ENCODE measurements at places on chromosomes 16 and 17.

- DNase-seq, result no peak
Measured at GRCh38 chr17:4604111-4604644, 19.8 kb downstream of the SMTNL2 start.

DNA sequence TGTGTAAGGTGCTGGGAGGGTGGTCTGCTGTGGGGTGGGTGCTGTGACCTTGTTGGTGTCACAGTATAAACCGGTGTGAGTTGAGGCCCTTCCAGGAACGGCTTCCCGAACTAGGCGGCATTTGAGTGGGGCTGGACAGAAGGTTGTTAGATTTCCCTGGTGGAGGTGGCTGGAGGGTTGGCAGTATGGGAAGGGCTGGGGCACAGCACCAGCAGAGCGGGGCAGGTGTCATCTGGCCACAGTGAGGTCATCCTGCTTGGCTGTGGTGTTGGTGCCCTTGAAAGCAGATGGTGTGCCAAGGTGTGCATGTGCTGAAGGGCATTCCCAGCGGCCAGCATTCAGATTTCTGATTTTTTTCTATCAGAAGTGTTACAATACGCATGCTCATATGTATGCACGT lies 28.1 kb downstream of the BANP start:
- no peak for DNase-seq

GRCh38 chr17:82492643-82493225 lies 26.8 kb upstream of the FOXK2 start:
- DNase-seq, result no peak

GRCh38 chr17:64277831-64278562 lies 14.9 kb upstream of the TEX2 start:
- DNase-seq, result no peak

GRCh38 chr17:1469231-1469852 lies 13.3 kb upstream of the CRK start:
- no peak for DNase-seq

DNA sequence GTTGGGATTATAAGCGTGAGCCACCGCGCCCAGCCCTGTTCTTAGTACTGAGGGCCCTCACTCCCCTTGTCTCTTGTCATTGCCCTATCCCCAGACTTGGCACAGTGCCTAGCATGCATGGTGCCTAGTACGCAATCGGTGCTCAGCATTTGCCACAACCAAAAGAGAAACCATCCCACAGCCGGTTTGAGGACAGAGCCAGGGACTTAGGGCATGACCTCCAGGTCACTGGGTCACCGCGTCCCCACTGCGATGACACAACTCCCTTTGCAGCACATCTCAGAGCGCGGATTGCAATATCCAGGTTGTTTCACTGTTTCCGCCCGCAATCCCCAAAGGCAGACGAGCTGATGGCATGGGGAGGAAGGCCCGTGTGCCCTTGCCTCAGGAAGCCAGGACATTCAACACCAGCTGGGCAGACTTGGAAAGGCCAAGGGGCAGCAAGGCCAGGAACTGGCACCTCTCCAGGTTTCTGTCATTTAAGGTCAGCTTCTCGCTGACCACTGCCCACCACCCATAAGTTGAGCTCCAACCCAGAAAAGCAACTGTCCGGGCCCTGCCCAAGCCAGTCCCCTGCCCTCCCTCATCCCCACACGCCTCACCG lies 274.5 kb downstream of the MRTFB start:
- DNase-seq, result no peak

DNA sequence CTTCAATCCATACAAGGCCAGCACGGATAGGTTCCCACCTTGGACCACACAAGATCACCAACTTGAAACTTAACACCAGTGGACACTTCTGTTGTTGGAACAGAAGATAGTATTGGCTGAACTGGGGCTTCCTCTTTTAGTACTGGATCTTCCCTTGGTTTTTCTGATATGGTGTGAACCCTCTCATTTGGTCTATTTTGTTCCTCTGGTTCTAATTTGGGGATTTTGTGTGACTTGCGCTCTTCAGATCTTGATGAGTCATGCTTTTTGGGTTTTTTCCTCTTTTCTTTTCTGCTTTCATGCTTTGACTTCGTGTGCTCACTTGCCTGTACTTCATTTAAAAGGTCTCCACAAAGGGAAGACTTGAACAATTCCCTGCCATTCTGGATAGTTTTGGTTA lies 39.0 kb downstream of the SOST start:
- DNase-seq, result no peak

DNA sequence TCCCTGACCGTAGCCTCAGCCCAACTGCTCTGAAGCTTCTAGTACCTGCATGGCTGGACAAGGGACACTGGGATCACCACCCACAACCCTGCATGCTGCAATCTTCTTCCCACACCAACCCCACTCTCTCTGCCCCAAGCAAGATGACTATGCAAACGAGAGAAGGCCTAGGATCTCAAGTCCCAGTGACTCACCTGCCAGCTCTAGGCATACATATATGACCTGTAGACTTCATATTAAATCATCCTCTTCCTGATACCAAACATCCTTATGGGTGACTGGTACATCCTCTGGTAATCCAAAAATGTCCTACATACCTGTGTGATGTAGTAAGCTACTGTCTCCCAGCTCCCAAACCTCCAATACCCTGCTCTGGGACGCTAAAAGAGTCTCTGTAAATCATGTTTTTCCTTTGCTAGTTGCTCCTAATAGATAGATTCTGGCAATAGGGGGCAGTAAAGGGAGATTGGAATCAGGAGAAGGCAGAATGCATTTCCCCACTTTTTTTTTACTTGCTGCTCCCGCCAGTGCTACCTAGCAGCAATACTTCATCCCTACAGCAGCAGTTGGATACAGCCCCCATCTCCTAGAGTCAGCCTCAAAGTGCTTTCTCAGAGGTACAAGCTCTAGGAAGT lies 43.4 kb upstream of the SOX9 start:
- DNase-seq, result no peak

- no peak for DNase-seq
Measured at GRCh38 chr17:30526401-30526800, 49.2 kb downstream of the GOSR1 start.

DNA sequence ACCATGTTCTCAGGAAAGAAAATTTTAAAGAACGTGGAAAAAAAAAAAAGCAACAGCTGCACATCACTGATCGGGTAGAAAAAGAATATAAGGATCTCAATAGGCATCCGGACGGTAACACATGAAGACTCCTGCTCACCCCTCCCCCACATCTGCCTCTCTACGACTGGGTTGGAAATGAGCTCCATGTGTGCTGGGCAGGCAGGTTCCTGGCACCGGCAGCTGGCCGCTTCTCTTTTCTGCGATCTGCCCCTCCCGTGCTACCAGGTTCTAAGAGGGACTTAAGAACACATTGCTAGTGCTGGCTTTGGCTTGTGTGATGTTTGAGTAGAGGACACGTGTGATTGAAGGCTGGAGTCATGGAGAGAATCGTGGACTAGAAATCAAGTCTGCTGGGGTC lies 115.5 kb downstream of the AATF start:
- no peak for DNase-seq

GRCh38 chr17:76254275-76254674 lies 10.9 kb upstream of the UBALD2 start:
- no peak for DNase-seq

DNA sequence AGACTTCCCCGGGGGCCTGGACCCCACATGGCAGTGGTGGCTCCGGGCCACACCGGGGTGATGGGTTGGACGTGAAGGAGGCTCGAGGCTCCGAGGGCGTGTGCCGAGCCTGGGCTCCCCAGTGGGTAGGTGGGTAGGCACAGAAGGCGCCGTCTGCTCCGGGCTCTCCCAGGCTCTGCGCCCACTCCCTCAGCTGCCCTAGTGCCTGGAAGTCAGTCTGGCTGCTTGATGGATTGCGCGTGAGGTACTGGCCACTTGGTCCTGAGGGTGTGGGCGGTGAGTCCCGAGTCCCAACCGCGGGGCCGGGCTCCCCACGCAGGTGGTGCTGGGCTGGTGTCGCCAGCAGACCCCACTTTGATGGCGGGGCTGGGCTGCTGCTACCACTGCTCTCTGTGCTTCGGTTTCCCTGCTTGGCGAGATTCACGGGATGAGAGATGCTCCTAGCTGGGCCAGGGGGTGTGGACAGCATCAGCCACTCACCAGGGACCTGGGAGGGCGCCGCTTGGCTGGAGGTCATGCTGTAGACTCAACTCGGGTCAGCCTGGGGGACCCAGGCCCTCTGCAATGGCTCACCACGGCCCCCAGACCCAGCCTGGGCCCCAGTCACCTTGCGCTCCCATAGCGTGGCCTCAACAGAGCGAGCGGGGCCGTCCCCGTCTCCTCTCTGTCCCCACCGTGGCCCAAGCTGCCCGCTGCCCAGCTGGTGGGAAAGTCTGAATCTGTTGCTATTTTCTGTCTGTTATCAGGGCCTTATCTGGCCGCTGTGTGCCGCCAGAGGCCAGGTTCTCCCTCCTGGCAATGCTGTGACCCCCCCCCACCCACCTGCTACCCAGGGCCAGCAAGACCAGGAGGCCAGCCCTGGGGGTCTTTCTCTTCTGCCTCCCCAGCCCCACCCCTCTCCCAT lies 26.1 kb downstream of the ZFPM1 start:
- no peak for DNase-seq

DNA sequence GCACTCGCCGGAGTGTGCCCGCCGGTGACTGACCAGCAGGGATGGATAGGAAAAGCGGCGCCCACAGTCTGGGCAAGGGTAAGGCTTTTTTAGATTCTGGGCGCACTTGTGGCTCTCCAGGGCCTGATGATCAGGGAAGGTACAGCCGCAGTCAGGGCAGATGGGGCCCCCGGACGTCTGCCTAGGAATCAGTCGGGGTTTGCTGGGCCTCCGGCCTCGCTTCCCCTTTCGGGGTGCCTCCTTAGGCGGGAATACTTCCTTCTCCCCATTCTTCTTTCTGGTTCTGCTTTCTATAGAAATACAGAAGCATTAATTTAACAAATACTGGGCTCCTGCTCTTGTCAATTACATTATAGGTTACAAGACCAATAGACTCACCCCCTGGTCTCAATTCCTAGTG lies 5.0 kb downstream of the ZNF689 start:
- no peak for DNase-seq

- DNase-seq, result no peak
Measured at GRCh38 chr16:21274172-21274726, 3.8 kb downstream of the CRYM start.

DNA sequence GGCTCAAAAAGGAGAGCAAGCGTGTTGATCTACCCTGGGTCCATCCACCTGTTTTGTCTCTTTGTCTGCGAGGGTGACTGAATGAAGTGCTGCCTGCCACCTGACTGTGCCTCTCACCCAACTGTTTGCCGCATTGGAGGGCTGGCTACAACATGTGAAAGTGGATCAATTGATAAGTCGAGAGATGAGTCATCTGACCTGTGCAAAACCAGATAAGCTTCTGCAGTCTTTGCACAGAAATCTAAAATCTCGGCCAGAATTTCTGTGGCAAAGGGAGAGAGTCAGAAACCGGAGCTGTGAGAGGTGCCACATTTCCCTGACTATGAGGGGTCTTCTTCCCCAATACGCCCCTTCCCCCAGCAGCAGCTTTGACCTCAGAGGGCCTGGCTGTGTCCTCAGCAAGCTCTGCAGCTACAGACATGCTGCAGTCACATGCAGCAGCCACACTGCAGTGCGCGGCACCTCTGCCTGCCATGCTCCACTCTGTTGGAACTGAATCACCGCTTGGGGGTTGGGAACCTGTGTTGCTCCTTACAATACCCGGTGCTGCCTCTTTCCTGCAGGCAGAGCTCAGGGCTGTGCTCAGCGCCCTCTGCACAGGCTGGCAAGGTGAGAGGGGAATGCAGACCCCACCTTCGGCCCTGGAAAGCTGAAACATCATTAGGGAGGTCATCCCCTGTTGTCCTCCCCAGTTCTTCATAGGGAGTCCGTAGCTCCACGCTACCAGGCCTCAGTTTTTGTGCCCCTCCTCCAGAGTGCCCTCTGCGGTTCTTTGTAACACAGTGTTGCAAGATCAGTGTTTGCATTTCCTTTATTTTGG lies 16.2 kb upstream of the HAS3 start:
- DNase-seq, result no peak

GRCh38 chr16:1331712-1332617 lies 1.5 kb upstream of the BAIAP3 start:
- DNase-seq, result peak; percentile 41

GRCh38 chr17:5680766-5681165 lies 96.5 kb upstream of the NLRP1 start:
- DNase-seq, result no peak

- no peak for DNase-seq
Measured at GRCh38 chr17:283911-284675, 68.5 kb downstream of the RPH3AL start.

GRCh38 chr16:2149630-2150417 lies 1.4 kb downstream of the RAB26 start:
- peak; percentile 40 for DNase-seq

- no peak for DNase-seq
Measured at GRCh38 chr16:50193594-50193993, 40.5 kb downstream of the TENT4B start.

DNA sequence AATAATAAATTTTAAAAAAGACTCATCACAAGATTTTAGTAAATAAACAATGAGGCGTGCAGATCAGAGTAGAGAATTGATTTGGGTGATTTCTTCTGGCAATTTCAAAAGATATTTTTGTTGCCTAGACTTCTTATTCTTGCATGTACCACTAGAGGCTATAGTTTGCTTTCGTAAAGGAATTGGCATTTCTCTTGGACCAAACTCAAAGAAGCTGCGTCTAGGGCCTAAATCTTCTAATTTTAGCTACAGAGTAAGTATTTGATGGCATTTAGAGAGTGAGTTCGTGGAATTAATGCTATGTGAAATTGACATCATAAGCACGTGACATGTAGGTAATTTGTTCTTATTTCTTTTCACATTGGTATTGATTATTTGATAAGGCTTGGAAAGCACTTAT lies 24.4 kb upstream of the ABCC11 start:
- DNase-seq, result no peak

DNA sequence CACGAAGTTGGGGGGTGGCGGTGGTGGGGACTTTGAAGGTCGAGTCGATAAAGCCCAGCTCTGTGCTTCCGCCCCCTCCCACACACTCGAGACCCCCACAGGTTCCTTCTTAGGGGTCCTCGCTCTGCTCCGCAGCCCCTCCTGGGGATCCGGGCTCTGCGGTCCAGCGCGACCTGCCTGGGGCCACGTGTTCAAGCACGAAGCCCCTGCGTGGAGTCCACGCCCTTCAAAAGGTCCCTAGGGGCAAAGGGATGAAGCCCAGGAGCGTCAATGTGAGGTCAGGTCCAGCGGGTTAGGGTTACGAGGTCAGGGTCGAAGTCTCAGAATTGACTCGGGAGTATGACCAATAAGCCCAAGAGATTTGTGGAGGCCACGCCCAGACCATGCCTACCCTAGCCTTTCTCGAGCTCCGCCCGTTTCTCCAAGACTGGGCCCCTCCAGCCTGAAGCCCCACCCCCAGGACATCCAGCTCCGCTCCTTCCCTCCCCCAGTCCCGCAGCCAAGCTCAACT lies 786 bp upstream of the CACNA1G start:
- DNase-seq, result peak; percentile 53

GRCh38 chr17:65742403-65743307 lies 181.2 kb upstream of the AXIN2 start:
- DNase-seq, result no peak

GRCh38 chr16:88727871-88728270 lies 21.6 kb downstream of the CTU2 start:
- no peak for DNase-seq

GRCh38 chr17:41559548-41559947 lies 12.3 kb downstream of the KRT9 start:
- DNase-seq, result no peak

DNA sequence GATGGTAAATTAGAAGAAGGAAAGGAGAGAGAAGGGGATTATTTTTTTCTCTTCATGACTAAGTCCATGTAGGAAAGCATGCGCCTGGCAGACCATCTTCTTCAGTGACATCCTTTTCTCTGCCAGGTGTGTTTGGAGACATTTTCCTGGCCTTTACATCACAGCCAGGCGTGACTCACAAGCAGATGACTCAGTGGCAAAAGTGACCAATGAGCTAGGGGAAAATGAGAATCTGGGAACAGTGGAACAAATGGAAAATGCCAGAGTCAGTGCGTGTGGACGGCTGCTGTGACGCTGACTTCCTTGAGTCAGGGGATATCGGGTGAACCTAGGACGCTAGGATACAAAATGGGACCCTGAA lies 9.4 kb downstream of the KIAA0513 start:
- DNase-seq, result no peak

Data from stimulated activated CD4-positive, alpha-beta T cell treated with anti-CD3 and anti-CD28 coated beads, Interleukin-2, amount 100 ng/mL, for 24 hours (primary cell).